Activated B cell treated with CpG ODN at 0.5 μM for 24 hours (primary cell): ENCODE measurements at places on chromosomes 4 and X.

DNA sequence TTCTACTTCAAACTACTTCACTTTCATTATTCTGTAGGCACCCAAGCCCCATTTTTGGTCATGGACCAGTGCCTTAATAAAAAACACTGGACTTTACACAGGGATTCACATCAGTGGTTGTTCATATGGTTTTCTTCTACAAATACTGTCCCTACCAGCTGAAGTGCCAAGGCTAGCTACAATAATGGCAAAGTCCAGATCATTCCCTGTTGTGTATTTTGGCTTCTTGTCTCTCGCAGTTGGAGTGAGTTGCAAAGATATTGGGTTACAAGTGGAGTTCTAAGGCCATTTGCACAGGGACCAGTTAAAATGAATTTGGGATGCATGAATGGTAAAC, 16.7 kb upstream of the ANKRD17 start:
- DNase-seq, result no peak

- DNase-seq, result no peak
These were observed 46.4 kb downstream of the IL13RA1 start for GRCh38 chrX:118773782-118774181.

- DNase-seq, result no peak
These were observed 31.3 kb downstream of the CXCL13 start for GRCh38 chr4:77636902-77637301.

DNA sequence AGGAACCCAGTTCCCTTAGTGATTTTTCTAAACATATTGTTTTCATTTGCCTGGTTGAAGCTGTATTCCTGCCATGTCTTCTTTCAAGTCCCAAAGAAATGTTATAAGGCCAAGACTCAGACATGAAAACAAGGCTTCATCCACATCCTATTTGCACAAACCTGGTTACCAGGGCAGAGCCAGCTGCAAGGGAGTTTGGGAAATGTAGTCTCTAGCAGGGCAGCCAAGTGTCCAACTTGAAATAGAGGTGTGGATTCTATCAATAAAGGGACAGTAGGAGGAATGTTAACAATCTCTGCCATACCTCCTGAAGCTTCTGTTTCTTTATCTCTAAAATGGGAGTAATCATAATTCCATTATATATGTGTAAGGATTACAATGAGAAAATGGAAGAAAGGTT, 56.6 kb downstream of the INTS12 start:
- DNase-seq, result no peak
